ENCODE measurements at places on chromosomes 2 and 18.

- DNase-seq = no peak
Observed at GRCh38 chr2:221235941-221236340, 336.2 kb downstream of the EPHA4 start.

DNA sequence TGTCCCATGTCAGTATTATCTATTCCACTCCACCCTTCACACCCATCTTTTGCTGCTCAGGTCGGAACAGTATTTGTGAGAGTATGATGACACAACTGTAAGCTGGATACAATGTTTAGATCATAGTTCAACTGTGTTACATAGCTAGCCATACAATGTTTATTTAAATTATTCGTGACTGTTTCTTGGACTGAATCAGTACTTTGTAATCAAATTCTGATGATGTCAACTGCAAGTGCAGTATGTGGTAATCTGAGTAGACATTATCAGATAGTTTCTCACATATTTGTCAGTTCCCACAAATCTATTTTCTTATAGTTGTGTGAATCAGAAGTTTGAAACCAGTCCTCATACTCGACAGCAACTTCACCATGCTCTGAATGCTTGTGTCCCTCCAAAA, 177.6 kb downstream of the ZNF407 start:
- DNase-seq = no peak

DNA sequence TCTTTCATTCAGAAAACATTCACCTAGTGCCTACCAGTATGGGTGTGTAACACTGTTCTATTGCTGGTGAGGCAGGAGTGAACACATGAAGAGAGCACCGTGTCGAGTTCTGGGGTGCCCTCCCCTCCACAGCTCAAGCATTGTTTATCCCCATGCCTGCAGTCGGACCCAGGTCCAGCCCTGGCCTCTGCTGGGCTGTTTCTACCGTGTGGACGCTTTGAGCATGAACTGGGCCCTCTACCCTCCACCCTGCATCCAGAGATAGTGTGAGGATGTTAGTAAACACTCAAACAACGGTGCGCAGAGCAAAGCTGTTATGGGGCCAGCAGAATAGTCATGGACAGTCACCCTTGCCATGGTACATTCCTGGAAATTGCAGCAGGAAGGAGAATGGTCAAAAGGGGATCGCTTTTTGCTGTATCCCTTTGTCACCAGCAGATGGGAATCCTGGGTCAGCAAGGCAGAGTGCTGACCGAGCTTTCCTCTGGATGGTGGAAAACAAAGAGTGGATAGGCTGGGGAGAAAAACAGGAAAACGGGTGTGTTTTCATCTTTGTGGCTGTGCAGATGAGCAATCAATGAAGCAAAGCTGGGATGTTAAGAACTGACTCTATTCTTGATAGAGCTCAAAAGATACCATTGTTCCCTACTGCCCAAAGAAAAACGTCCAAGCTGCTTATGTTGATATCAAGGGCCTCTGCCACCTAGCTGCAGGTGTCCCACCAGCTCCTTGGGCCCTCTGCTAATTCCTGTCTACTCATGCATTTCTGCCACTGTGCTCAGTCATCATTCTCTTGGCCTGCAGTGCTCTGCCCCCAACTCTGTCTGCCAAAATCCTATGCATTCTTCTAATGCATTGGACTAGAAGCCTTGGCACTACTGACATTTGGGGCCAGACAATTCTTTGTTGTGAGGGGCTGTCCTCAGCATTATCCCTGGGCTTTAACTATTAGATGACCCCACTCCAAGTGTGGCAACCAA, 38.7 kb downstream of the REEP1 start:
- DNase-seq = no peak

DNA sequence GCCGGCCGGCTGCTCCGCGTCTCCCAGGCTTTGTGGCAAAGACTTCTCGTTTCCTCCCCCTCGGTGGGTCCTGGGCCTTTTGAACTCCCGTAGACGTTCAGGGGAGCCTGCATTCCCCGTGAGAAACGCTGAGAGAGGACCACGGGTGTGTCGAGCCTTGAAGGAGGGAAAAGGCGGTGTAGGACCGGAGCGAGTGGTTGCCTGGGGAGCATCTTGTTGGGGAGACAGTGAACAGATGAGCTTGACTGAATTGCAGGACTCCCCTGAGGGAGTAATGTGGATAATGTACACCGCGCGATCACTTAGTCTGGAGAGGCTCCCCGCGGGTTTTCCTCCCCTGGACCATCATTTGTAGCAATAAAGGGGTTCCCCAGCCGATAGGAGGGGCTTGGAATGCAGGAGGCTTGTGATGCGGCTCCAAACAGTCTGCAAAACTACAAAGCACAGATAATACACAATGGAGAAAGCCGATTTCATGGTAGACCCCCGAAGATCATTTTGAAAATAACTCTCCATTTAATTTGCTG, 769 bp downstream of the ALMS1 start:
- DNase-seq = no peak

DNA sequence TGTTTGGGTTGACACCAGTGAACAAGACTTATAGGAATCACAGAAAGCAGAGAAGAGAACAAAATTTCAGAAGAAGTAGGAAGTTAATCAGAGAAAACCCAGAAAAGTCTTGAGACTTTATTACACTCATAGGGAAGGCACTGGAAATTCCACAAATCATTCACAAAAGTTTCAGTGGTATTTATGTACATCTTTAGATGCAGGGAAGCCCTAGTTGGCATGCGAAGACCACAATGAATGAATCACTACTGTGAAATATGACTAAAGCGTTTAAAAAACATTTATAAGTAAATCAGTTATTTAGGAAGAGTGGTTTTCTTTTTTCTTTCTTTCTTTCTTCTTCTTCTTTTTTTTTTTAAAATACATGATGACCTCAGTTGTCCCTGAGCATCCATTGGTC, 105.1 kb downstream of the NUP35 start:
- DNase-seq = no peak

DNA sequence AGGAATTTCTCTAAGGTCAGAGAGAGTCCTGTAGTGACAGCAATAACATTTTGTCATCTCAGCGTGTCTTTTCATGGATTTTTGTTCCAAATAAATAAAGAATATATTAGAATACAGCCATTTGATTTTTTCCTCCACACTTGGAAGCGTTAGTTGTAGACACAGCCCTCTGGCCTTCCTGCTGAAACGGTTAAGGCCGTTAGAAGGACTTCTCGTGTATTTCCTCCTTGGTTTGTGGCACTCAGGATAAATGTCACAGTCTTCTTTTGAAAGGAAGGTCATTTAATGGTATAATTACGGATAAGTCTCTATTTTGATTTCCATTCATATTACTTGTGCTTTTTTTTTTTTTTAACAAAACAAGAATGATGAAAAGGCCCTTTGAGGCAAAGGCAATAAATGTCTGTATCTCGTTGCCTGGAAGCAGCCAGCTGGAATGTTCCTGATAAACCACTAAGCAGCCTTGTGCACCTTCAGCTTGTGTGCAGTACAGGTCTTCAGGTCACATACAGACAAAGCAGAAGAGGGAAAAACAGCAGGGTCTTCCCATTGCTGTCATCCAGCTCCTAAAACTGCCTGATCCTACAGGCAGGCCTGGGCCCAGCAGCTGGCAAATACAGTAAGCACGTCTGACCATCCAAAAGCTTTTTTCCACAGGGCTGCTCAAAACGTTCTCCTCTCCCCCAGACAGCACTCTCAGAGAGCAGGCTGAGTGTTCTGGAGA, 14.4 kb downstream of the EFR3B start:
- DNase-seq = no peak

DNA sequence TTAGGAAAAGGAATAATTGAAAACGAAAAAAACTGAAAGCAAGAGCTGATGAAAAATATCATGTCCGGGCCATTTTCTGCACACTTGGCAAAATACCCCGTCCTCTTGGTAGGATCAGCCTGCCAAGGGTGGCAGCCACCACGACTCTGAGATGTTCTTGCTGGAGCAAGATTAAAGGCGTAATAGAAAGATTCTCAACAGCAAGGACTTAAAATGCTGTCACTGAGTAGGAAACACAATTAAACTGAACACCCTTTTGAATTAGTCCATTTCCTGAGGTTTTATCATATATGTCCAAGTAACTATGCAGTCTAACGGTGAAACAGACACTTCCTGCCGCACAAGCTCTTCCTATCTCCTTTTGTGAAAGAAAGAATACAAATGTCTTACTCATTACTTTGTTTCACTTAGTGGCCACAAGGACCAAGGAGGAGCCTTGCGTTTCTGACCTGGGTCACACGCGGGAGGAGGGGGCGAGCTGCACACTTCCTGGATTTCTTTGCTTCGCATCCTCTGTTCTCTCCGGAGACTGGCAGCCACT, 222.7 kb downstream of the PIEZO2 start:
- DNase-seq = no peak

- DNase-seq = no peak
Observed at GRCh38 chr2:208319391-208319790, 53.3 kb downstream of the PIKFYVE start.

DNA sequence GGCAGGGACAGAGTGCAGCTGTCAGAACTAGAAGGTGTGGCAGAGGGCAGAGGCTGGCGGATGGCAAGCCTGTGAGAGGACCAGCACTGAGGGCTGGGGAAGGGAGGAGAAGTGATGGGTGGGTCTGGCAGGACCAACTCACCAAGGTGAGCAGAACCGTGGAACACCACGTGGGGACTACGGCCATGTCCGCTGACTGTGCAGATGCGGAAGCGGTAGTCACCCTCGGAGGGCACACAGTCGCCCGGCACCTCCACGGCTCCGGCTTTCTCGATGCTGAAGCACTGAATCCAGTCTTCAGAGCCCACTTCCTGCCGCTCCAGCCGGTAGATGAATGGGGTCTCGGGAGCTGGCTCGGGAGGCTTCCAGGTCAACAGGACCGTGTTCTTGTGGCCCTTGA, 4.2 kb downstream of the OBSL1 start:
- no peak for DNase-seq

DNA sequence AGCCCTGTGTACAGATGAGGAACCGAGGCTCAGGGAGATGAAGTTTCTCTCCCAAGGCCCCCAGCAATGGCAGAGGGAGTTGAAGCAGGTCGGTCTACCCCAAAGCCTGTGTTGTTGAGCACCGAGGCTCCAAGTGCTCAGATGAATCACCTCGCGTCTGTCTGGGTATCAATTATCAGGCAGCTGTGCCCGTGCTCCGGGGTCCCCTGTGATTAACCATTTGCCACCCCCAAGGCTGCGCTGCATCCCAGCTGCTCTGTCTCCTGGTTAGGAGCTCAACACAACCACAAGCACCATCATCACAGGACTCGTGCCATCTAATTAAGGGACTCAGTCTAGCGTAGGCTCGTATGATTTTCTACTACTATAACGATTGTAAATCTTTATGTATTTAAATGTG, 27.1 kb downstream of the LIPG start:
- no peak for DNase-seq

DNA sequence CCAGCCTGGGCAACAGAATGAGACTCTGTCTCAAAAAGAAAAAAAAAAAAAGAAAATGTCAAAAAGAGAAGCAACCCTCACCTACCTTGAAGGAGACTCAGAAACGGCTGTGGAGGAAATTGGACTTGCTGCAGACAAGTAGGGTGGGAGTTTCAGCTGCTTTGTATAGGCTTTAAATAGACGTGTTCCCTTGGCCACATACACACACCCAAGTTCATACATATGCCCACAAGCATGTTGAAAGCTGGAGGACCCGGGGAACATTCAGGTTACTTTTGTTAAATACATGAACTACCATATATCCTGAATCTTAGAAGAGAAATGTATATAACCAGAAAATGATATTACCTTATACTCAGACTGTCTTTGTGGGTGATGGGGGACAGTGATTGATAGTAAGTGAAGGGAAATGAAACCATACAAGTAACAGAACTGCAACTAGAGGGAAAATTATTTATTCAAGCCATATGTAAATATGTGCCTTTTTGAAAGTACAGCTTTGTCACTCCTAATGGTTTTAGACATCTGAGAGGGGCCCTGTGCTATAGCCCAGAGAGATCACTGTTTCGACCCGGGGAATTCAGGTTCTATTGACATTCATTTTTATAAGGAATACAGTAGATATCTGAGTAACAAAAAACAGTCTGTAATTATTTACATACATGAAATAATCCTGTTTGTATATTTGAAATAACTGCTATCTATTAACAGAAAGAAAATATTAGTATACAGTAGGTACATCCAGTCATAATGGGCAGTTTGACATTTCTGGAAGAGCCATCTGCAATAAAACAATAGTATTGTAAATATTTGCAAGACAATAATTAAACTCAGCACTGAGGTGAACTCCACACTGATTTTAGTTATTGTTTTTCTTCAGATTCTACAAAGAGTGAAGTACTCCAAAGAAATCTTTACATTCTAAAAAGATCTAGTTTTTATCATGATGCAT, 48.0 kb upstream of the TGIF1 start:
- no peak for DNase-seq

GRCh38 chr2:140013545-140014203, 1233.5 kb upstream of the NXPH2 start:
- no peak for DNase-seq

DNA sequence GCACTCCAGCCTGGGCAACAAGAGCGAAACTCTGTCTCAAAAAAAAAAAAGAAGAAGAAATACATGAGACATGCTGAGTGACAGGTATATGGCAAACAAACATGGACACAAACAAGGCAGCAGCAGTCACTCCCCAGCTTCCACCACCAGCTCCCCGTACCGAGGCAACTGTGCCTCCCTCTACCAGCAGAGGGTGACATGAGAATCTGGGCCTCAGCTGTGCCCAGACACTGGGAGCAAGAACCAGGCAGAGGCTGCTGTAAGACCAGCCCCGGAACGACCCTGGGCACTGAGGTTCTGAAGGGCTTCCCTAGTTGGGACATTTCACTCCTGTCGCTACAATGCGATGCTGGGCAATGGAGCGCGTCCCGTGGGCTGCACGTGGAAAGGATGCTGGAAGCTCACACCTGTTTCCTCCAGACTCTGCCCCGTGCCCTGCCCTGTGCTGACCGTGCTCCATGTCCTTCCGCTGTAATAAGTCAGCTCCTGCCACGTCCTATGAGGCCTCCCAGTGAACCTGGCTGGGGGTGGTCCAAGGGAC, 37.1 kb downstream of the BOK start:
- DNase-seq = no peak

- DNase-seq = no peak
Observed at GRCh38 chr2:56770490-56770889, 586.7 kb downstream of the CCDC85A start.

- no peak for DNase-seq
Observed at GRCh38 chr2:38515155-38516074, 87.3 kb downstream of the HNRNPLL start.

- no peak for DNase-seq
Observed at GRCh38 chr18:6547476-6547875, 132.8 kb upstream of the L3MBTL4 start.

DNA sequence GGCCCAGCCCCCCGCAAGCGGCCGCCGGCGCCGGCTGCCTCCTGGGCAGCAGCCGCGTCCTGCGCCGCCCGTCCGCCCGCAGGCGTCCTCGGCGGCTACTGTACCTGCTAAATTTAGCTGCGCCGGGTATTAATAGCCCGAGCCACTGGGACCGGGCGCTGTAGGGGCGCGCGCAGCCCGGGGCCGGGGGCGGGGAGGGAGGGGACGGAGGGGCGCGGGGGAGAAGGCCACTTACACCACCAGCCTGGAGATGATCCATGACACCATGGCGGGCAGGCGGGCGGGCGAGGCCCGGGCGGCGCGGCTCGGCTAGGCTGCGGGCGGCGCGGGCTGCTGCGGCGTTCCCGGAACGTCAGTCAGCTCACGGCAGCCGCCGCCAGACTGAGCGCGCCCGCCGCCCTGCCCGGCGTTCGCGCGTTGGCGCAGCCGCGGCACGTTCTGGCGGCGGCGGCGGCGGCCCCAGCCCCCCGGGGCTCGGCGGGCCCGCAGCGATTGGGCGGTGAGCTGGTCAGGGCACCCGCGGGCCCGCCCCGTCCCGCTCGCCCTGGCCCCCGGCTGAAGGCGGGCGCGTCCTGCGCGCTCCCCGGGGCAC, at the start of gene REEP1:
Gene REEP1, minus strand, starts transcription at position 383 of the 592 bp plus-strand sequence. Its CDS starts 116 bp downstream, at position 267.
- DNase-seq = no peak

GRCh38 chr2:68292108-68292710, 27.5 kb downstream of the CNRIP1 start:
- DNase-seq = peak; percentile 9

- no peak for DNase-seq
Observed at GRCh38 chr2:86301009-86301408, 36.4 kb downstream of the REEP1 start.
